ENCODE measurements at places on chromosomes 11 and 22.

DNA sequence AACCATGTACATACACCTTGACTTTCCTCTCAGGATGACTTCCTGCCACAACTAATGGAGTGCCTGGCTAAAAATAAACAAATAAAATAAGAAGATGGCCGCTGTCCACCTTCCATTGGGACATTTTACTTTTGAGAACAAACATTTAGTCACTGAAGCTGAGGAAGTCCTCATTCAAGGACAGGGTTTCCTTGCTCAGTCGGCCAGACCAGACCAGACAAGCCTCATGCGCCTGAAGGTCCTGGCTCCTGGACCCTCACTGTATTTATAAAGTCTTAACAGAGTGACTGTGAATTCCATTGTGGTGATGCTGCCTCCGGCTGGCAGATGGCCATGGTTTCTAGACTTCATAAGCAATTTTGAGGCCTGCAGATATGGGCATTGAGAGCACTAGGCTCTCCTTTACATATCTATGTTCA is 114.5 kb downstream of the MAML2 start:
- no peak for DNase-seq

DNA sequence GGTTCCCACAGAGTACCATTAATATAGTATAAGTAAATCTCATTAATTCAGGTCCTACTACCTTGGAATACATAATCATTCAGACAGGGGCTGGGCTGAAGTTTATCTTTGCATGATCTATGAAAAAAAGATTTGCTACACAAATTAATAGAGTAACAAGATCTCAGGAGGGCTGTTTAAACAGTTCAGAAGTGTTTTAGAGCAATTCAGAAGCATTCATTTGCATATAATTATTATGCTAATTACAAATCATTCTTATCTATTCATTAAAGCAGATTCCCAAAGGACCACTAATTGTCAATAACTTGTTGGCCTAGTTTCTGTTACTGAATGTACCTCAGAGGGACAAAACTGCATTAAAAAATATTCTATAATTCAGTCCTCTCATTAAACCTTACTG is 40.5 kb downstream of the PITPNB start:
- no peak for DNase-seq

DNA sequence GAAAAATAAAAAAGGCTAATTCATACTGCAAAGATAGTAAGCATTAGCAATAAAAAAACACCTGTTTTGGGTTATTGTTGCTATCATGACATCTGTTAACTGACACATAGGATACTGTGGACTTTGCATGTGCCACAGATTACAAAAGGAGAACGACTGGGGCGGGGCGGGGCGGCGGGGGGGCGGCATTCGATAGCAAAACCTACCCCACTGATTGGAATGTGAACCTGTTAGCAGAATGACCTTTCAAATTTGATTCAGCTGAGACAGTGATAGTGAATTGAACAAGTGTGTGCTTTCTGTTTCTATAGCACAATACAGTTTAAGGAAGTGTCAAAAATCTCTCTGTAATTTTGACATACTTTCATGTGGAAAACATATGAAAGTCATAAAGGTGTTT is 14.9 kb downstream of the MMP20 start:
- no peak for DNase-seq

- DNase-seq: no peak
These were observed 101.1 kb upstream of the SPON1 start for GRCh38 chr11:13861411-13861810.

DNA sequence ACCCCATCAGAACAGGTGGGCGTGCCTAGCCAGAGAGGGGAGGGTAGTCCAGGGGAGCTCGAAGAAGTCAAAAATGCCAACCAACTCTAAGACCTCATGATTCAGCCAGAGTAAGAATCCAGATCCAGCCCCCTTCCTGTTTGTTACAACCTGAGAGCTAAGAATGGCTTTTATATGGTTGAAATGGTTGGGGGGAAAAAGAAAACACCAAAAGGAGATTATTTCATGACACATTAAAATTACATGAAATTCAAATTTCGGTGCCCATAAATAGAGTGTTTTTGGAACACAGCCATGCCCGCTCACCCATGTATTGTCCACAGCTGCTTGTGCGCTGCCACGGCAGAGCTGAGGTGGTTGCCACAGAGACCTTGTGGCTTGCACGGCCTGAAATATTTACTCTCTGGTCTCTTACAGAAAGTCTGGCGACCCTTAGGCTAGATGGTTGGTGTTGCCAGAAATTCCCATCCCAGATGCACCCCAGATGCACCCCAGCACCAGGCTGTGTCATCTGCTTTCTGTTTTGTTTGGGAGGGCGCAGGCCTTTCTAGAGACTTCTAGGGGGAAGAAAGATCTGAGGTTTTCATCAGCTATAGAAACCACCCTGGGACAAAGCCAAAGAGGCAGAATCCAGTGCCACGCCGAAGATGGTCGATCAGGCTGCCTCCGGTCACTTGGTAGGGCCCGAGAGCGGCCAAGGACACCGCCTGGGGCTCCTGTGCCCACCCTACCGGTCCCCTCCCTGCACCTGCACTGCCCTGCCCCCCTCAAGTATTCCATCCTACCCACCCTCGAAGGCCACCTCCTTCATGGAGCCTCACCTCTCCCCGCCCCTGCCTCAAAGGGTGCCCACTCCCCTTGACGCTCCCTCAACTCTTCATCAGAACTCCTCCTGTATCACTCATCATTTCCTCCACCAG is 80.2 kb downstream of the DSCAML1 start:
- DNase-seq: no peak

GRCh38 chr11:1221848-1222311 is 986 bp upstream of the MUC5B start:
- no peak for DNase-seq

GRCh38 chr11:62022211-62022610 is 54.8 kb upstream of the FTH1 start:
- no peak for DNase-seq

DNA sequence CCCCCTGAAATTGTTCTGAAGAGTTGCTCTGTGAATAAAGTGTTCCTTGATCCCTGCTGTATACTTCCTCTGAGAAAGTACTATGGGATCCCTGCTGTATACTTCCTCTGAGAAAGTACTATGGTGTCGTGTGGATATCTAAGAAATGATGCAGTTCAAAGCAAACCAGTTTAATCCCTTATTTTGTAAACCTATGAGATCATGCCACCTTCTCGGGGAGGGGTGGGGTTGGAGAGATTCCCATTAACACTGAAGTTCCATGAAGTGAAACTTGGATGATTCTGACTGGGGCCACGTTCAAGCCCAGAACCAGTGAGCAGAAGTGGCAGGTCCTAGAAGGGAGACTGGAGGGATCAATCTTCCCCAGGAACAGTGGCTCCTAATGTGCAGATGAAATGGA is 13.0 kb upstream of the TP53AIP1 start:
- no peak for DNase-seq

GRCh38 chr11:107733518-107733917 is 21.7 kb upstream of the SLN start:
- no peak for DNase-seq

GRCh38 chr11:70740488-70740851 is 342.1 kb downstream of the CTTN start:
- DNase-seq: no peak

GRCh38 chr11:60100516-60100915 is 12.1 kb downstream of the MS4A2 start:
- DNase-seq: no peak

DNA sequence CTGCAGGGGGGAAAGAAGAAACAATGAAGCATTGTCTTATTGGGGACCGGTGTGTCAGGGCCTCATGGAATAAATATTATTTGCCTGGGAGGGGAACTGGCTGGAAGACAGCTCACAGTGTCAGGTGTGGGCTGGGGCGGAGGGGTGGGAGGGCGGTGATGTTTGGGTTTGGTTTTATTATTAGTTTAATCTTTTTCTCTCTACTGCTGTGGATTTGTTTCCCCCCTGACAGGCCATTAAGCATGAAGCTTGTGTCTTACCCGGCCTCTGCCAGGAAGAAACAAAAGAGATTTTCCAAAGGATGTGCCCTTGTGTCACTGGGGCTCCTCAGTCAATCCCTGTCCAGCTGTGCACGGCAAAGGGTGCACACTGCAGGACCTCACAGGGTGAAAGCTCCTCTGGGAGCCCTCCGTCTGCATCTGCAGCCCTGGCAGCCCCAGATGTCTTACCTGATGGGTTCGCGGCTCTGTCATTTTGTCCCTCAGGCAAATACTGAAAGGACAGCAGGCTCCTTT is 203.1 kb upstream of the TMEM45B start:
- no peak for DNase-seq

DNA sequence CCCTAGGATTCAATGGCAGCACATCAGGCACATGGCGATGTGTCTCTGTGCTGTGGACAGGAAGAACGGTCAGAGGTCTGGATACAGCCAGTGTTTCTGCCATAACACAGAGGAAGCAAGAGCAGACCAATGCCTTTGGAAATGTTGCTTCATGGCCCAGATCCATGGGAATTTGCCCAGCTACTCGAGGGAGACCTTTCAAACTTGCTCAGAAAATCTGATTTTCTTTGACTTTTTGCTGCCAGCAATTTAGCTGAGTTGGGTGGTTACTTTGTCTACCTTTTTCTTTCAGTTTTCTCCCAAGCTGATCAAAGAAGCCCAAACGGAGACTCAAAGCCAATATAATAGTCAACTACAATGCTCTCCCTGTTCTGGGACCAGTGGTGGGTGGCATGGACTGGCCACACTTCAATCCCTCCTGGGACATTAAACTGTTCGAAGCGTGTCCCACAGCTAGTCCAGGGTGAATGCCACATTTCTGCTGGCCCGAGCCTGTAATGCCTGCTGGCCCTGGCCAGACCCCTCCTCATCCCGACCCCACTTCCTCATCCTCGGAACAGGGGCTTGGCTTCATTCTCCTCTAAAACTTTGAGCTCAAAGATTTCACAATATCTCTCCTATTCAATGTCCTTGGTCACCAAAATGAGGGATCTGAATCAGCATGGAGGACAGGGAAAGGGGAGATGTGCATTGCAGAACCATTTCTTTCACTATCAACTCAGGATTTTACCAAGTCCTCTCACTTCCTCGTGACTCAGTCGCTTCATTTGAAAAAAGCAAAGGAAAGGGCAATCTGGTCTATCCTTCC is 93.3 kb downstream of the ABTB2 start:
- no peak for DNase-seq

DNA sequence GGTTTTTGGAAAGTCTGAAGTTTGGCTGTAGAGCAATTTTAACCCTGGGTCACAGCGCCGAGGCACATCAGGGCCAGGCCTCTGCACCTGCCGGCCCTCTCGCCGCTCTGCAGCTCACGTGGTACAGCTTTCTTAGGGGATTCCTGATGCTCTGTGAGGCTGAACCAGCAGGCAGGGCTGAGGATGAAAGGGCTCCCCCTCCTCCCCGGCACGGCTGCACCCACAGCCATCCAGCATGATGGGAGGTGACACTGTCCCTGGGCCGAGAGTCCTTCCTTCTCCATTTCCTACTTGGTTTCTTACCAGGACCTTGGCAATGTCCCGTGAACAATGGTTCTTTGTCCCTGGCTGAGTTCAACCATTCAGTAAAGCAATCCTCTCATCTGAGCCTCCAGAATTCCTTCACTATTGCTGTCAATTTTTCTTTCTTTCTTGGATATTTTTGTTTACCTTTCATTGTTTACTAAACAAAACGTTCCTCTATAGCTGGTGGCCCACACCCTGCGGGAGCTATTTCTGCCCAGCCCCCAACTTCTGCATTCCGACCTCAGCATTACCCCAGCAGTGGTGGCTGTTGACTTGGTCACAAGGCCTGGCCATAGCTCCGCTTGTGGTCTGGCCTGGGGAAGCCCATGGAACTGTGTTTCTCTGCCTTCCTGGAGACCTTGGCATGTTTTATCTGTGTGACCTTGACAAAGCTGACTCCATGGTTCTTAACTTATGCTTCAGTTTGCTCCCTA is 172.8 kb upstream of the B3GAT1 start:
- DNase-seq: no peak

GRCh38 chr11:27868226-27868625 is 168.0 kb upstream of the BDNF start:
- DNase-seq: no peak

- DNase-seq: no peak
These were observed 74.8 kb downstream of the SIK2 start for GRCh38 chr11:111676878-111677585.

- DNase-seq: no peak
These were observed 33.2 kb downstream of the ANKK1 start for GRCh38 chr11:113420808-113421207.

GRCh38 chr11:13249992-13250391 is 27.6 kb upstream of the BMAL1 start:
- no peak for DNase-seq

DNA sequence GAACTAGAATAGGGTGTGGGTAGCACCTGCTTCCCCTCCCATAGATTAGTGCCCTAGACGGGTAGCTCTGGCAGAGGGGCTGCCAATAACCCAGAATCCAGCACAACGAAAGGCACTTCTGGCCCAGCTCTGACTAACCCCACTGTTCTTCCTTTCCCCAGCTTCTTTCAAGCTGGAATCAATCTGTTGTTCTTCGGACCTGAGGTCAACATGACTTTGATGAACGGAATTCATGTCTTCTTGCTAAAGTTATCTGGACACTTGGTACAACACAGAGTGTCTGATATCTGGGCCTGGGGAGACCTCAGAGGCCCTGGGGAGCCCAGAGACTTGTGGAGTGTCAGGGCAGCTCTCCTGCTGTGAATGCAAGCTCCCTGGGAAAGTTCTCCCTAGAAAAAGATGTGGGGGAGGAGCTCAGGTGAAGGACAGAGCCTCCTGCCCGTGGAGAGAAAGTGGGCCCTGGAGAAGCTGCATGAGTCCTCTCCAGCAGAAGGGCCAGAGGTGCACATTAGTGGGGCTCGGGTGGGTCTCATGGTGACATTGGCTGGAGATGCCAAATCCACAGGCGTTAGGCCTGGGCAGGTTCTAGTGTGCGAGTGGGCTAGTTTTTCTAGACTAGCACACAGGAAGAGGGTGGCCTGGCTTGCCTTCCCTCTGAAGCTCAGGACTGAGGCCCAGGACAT is 6.3 kb downstream of the KCNJ11 start:
- DNase-seq: no peak

GRCh38 chr11:85132851-85133585 is 494.1 kb downstream of the DLG2 start:
- no peak for DNase-seq

- DNase-seq: no peak
These were observed 36.9 kb downstream of the OR4D9 start for GRCh38 chr11:59548309-59548656.

- no peak for DNase-seq
These were observed 2.0 kb downstream of the OR52W1 start for GRCh38 chr11:6200975-6201374.

DNA sequence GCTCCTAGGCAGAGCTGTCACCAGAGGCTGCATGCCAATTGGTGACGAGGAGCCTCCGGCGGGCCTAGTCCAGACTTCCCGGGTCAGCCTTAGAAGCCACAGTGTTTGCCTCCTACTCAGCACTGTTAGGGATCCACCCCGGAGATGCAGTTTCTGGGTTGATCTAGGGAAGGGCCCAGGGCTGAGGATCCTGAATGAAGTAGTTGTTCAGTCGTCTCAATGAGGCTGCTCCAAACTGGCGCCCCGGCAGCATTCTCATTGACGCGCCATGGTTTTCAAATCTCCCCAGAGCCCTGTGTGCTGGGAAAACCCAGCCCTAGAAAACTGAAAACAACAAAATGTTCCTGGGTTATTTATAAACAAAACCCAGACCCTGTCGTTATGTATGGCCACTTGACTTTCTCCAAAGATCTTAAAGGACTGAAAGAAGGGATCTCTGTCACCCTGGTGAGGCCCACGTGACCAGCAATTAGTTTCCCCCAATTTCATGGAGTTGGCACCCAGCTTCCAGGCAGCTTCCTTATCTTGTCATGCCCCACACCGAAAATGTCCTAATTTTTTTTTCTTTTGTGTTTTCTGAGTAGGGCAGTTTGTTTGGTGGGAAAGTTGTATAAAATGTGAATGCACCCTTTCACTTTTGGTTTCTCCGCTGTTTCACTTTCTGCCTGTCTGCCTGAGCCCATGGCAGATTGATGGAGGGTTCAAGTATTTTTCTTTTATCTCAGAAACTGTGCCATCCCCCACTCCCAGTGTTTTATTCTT is 2.0 kb upstream of the EHD1 start:
- no peak for DNase-seq
